ENCODE measurements at places on chromosomes 3 and 15. TPM values are rescaled to one million over a fixed set of nuclear protein-coding genes. Genes with fewer than 3 reads are reported as not detected.
A peak's percentile ranks its signal among the peaks of the same experiment; 100 is the strongest.

DNA sequence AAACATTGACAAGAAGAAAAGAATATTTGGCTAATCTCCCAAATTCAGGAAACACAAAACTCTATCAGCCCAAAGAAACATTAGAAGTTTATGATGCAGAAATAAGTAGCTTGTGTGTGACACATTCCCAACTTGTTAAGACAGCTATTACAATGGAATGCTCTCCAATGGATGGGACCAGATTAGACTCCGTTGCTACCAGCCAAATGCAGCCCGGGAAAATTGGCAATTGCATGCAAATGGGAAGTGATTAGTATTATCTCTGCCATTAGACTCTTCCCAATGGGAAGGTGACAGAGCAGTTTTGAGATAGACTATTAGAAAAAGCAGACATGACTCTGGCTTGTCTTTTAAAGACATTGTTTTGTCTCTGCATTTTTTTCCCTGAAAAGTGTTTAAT is 37.4 kb upstream of the KCNMB2 start:
- no peak overlapping the region for H3K27ac ChIP-seq
- H3K27me3 ChIP-seq = no peaks in the 10 kb centered on the region
- H3K4me1 ChIP-seq = no peaks in the 10 kb centered on the region
- H3K4me3 ChIP-seq = no peak overlapping the region

GRCh38 chr3:97694876-97695275 is 69.7 kb upstream of the ARL6 start:
- no peaks in the 10 kb centered on the region for H3K36me3 ChIP-seq
- no peak for DNase-seq

DNA sequence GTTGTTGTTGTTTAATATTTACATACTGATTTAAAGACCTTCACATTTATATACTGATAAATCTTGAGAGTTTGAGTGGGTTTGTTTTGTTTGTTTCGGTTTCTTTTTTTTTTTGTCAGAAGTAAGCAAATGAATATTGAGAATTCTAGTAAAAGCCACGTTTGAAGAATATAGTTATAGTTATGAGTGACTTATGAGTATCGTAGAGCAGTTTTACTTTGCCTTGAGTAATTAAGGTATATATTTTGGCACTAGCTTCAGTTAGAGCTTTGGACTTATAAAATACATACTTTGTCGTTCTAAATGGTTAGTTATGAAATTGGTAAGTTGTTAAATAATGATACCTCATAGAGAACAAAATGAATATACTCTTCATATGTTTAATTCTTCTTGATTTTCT is 27.8 kb downstream of the ATP1B3 start:
- H3K36me3 ChIP-seq = peaks cover 11% of the 10 kb centered on the region
- no peaks in the 10 kb centered on the region for H3K27me3 ChIP-seq
- no peak overlapping the region for H3K27ac ChIP-seq

GRCh38 chr3:116863822-116864589 is 154.4 kb downstream of the TUSC7 start:
- no peak overlapping the region for H3K4me3 ChIP-seq
- H3K27ac ChIP-seq = no peak overlapping the region
- no peaks in the 10 kb centered on the region for H3K4me1 ChIP-seq
- H3K27me3 ChIP-seq = no peaks in the 10 kb centered on the region
- DNase-seq = no peak
- no peaks in the 10 kb centered on the region for H3K36me3 ChIP-seq

GRCh38 chr3:186311441-186311840 is 50.6 kb downstream of the DGKG start:
- H3K27ac ChIP-seq = no peak overlapping the region
- no peak overlapping the region for H3K4me3 ChIP-seq
- H3K4me1 ChIP-seq = no peaks in the 10 kb centered on the region
- no peak for DNase-seq
- no peaks in the 10 kb centered on the region for H3K36me3 ChIP-seq

DNA sequence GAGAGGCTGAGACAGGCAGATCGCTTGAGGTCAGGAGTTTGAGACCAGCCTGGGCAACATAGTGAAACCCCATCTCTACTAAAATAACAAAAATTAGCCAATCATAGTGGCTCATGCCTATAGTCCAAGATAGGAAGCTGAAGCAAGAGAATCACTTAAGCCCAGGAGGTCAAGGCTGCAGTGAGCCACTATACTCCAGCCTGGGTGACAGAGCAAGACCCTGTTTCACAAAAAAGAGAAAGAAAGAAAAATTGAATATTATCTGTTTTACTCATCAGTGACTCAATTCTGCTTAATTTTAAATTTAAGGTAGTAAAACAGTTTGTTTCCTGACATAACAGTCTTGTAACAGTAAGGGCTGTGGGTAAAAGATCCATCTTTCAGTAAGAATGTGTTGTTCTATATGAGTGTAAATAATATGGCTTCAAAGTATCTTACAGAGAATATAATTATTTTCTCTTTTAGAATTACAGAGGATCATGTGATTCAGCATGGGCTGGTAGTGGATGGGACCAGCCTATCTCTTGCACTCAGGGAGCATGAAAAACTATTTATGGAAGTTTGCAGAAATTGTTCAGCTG is 85.8 kb downstream of the ATP11B start:
- no peak overlapping the region for H3K4me3 ChIP-seq
- H3K27ac ChIP-seq = no peak overlapping the region
- DNase-seq = no peak

- no peaks in the 10 kb centered on the region for H3K4me1 ChIP-seq
- no peak overlapping the region for H3K27ac ChIP-seq
- DNase-seq = no peak
- no peak overlapping the region for H3K4me3 ChIP-seq
- no peaks in the 10 kb centered on the region for H3K27me3 ChIP-seq
These were observed 12.6 kb upstream of the APH1B start for GRCh38 chr15:63264688-63265293.

GRCh38 chr15:34650177-34650576 is 66.7 kb upstream of the GOLGA8B start:
- H3K4me1 ChIP-seq = no peaks in the 10 kb centered on the region
- no peak overlapping the region for H3K4me3 ChIP-seq
- H3K27ac ChIP-seq = no peak overlapping the region
- no peaks in the 10 kb centered on the region for H3K36me3 ChIP-seq
- no peaks in the 10 kb centered on the region for H3K27me3 ChIP-seq

DNA sequence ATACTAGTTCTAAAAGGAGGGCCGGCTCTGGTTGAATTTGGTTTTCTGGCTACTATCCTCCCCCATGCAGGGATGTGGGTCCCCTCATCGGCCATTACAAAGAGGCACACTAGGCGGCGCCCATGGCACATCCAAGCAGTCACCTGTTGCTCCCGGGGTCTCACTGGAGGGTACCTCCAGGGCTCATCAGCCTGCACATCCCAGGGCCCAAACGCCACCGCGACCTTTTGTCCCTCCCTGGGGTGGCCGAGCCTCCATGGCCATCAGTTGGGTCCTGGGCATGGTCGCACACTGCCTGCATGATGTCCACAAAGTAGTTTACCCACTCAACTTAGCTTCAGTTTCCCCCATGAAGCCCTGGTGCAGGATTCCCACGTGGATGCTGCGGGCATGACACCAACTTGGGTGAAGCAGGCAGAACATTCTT is 28.3 kb downstream of the IDH3A start:
- no peaks in the 10 kb centered on the region for H3K27me3 ChIP-seq
- H3K4me3 ChIP-seq = no peak overlapping the region
- no peak overlapping the region for H3K27ac ChIP-seq
- no peaks in the 10 kb centered on the region for H3K36me3 ChIP-seq
- DNase-seq = no peak
- no peaks in the 10 kb centered on the region for H3K4me1 ChIP-seq

- no peaks in the 10 kb centered on the region for H3K36me3 ChIP-seq
- DNase-seq = no peak
- peak overlapping the region; percentile 96 for H3K27ac ChIP-seq
These were observed 1.2 kb downstream of the TRPM7 start for GRCh38 chr15:50685191-50685975.

GRCh38 chr3:17632401-17633100 is 109.9 kb downstream of the TBC1D5 start:
- H3K36me3 ChIP-seq = no peaks in the 10 kb centered on the region
- peaks cover 6% of the 10 kb centered on the region for H3K4me1 ChIP-seq
- no peak overlapping the region for H3K27ac ChIP-seq
- no peaks in the 10 kb centered on the region for H3K27me3 ChIP-seq
- no peak overlapping the region for H3K4me3 ChIP-seq
- no peak for DNase-seq

DNA sequence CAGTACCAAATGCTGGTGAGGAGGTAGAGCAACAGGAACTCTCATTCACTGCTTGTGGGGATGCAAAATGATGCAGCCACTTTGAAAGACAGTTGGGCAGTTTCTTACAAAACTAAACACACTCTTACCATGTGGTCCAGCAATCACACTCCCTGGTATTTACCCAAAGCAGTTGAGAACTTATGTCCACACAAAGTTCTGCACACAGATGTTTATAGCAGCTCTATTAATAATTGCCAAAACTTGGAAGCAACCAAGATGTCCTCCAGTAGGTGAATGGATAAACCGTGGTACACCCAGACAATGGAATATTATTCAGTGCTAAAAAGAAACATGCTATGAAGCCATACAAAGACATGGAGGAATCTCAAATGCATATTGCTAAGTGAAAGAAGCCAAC is 139.1 kb upstream of the SLC6A11 start:
- DNase-seq = no peak
- H3K27me3 ChIP-seq = peaks cover 14% of the 10 kb centered on the region
- H3K4me1 ChIP-seq = no peaks in the 10 kb centered on the region
- no peak overlapping the region for H3K4me3 ChIP-seq
- H3K27ac ChIP-seq = no peak overlapping the region

DNA sequence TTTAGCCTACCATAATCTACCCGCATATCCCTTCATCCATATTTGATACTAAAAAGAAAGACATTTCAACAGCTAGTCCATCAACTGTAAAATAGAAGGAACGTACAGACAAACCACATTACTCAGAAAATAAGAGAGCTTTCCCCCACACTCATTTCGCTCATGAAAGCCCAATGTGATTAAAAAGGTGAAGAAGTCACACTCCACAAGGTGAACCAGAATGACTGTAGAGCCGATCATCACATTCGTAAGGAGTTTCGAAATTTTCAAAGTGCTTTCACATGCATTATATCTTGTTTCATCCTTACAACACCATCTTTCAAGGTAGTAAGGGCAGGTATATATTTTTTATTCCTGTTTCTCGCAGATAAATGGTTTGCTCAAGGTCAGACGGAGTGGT is 225.3 kb downstream of the FOXP1 start:
- DNase-seq = no peak
- H3K27me3 ChIP-seq = no peaks in the 10 kb centered on the region
- H3K4me3 ChIP-seq = no peak overlapping the region
- H3K27ac ChIP-seq = no peak overlapping the region

DNA sequence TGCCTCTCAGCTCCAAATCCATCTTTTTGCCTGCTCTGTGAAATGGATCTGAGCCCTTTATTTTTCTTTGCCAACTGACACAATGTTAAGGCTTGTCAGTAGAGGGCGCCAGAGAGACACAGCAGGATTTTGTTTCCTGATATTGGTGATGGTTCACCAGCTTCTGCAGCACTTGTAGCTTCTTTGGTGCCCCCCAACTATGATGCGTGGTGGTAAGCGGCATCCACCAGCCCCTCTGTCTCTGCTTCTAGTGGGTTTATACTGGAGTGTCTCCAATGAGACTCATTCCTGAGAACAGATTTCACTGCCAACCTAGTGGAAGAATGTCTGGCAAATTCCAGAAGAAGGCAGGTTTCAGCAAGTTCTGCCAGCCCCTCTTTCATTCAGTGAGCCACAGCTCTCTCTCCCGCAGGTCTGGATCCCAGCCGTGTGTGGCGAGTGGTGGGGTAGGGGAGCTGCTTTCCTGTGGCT is 471.9 kb upstream of the FRG2C start:
- no peak overlapping the region for H3K4me3 ChIP-seq
- no peaks in the 10 kb centered on the region for H3K4me1 ChIP-seq
- H3K27me3 ChIP-seq = no peaks in the 10 kb centered on the region
- no peak for DNase-seq

GRCh38 chr3:133050891-133051290 is 12.7 kb downstream of the TMEM108 start:
- H3K4me1 ChIP-seq = no peaks in the 10 kb centered on the region
- H3K36me3 ChIP-seq = no peaks in the 10 kb centered on the region
- no peaks in the 10 kb centered on the region for H3K27me3 ChIP-seq
- H3K4me3 ChIP-seq = no peak overlapping the region

GRCh38 chr3:94716326-94717018 is 653.6 kb downstream of the NSUN3 start:
- no peak for DNase-seq
- no peak overlapping the region for H3K4me3 ChIP-seq
- H3K36me3 ChIP-seq = no peaks in the 10 kb centered on the region

DNA sequence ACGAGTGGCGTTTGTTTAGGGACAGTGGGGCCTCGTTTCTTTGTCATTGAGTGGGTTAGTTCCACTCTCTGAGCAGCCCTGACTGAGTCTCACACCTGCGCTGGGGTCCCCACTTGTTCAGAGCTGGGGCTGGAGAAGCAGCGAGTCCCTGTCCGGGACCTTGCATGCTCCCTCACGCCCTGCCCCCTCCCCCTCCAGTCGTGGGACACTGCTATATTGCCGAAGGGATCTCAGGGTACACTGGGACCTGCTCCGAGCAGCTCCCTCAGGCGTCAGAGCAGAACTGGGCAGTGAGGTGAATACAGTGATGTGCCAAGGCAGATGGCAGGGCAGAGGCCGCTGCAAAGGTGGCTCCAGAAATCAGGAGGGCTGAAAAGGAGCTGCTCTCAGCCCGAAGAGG is 59.9 kb upstream of the KLF13 start:
- H3K4me1 ChIP-seq = peaks cover 11% of the 10 kb centered on the region
- no peaks in the 10 kb centered on the region for H3K36me3 ChIP-seq
- no peak overlapping the region for H3K27ac ChIP-seq
- DNase-seq = no peak
- H3K4me3 ChIP-seq = no peak overlapping the region

- DNase-seq = no peak
- no peak overlapping the region for H3K27ac ChIP-seq
- no peaks in the 10 kb centered on the region for H3K4me1 ChIP-seq
- H3K27me3 ChIP-seq = peaks cover 18% of the 10 kb centered on the region
- no peak overlapping the region for H3K4me3 ChIP-seq
- no peaks in the 10 kb centered on the region for H3K36me3 ChIP-seq
These were observed 6.1 kb upstream of the GJD2 start for GRCh38 chr15:34760909-34761308.

- no peak for DNase-seq
- H3K27me3 ChIP-seq = no peaks in the 10 kb centered on the region
- no peaks in the 10 kb centered on the region for H3K36me3 ChIP-seq
- no peak overlapping the region for H3K4me3 ChIP-seq
- no peaks in the 10 kb centered on the region for H3K4me1 ChIP-seq
These were observed 7.4 kb upstream of the TMPRSS7 start for GRCh38 chr3:112027142-112027541.

GRCh38 chr15:46778876-46779275 is 938.4 kb upstream of the SEMA6D start:
- no peaks in the 10 kb centered on the region for H3K4me1 ChIP-seq
- no peak for DNase-seq
- H3K36me3 ChIP-seq = no peaks in the 10 kb centered on the region
- H3K27ac ChIP-seq = no peak overlapping the region

- peaks cover 13% of the 10 kb centered on the region for H3K4me1 ChIP-seq
- no peak overlapping the region for H3K4me3 ChIP-seq
- no peaks in the 10 kb centered on the region for H3K27me3 ChIP-seq
- H3K27ac ChIP-seq = no peak overlapping the region
These were observed 128.4 kb upstream of the SMAD3 start for GRCh38 chr15:66936861-66937582.

SAMD7 gene
- polyA plus RNA-seq = not detected

YEATS2 gene
- polyA plus RNA-seq = 21.7 TPM

PGBD4 gene
- 2.3 TPM for polyA plus RNA-seq

FBXO45 gene
- 17.9 TPM for polyA plus RNA-seq

CD80 gene
- not detected for polyA plus RNA-seq

TGM5 gene
- polyA plus RNA-seq = 0.23 TPM

ANKRD63 gene
- not detected for polyA plus RNA-seq

RMDN3 gene
- 22.2 TPM for polyA plus RNA-seq

CDHR4 gene
- polyA plus RNA-seq = not detected

CCDC174 gene
- 3.6 TPM for polyA plus RNA-seq

Data from keratinocyte (primary cell).